ENCODE measurements at places on chromosomes 3 and 15.

- no peak for DNase-seq
These were observed 95.0 kb upstream of the GALNT15 start for GRCh38 chr3:16079519-16079918.

DNA sequence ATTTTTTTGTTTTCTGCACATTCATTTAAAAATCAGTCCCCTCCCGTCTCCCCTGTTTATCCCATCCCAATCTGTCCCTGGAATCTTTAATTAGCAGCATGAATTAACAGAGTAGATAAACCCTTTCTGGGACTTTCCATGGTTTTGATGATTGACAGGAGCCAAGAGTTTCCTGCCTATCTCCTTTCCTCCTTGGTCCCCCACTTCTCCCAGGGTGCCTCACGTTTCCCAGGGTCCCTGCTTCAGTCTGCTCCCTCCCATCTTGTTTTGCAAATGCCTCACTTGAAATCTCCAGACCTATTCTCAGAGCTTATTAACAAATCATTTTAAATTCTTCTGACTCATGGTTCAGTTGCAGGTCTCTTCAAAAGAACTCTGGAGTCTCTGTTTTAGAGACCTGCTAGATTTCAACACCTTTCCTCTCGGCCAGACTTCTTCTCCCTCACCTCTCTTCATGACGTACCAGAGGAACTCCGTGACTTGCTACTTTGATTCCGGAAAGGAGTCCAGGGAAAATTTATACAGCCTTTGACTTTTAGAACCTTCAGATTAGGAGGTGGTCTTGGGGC lies 238.5 kb downstream of the ITPR1 start:
- DNase-seq, result no peak

GRCh38 chr15:88484682-88485331 lies 17.3 kb downstream of the MRPS11 start:
- no peak for DNase-seq

DNA sequence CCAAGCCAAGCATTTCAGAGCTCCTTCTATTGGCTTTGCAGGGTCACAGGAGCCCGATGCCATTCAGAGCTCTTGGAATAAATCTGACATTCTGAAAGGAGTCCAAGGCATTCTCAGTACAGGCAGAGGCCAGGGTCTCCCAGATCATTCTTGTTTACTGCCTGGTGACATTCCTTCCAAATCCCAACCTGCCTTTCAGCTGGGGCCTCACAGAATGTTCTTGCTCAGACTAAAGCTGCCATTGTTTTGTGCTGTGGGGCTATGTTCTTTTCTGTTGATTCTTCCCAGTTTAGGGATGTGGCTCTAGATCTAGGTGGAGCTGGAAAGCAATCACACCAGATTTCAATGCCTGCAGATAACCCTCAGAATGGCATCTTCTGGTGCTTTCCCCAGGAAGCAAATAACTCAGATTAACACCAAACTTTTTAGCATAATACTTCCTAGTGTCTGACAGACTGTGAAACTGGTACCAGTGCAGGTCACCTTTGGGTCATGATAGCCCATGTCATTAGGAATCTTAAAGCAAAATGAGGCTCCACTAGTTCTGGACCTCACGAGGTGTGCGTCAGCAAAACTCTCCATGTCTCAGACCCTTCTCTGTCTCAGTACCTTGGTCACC lies 166.9 kb downstream of the CHST2 start:
- DNase-seq, result no peak

DNA sequence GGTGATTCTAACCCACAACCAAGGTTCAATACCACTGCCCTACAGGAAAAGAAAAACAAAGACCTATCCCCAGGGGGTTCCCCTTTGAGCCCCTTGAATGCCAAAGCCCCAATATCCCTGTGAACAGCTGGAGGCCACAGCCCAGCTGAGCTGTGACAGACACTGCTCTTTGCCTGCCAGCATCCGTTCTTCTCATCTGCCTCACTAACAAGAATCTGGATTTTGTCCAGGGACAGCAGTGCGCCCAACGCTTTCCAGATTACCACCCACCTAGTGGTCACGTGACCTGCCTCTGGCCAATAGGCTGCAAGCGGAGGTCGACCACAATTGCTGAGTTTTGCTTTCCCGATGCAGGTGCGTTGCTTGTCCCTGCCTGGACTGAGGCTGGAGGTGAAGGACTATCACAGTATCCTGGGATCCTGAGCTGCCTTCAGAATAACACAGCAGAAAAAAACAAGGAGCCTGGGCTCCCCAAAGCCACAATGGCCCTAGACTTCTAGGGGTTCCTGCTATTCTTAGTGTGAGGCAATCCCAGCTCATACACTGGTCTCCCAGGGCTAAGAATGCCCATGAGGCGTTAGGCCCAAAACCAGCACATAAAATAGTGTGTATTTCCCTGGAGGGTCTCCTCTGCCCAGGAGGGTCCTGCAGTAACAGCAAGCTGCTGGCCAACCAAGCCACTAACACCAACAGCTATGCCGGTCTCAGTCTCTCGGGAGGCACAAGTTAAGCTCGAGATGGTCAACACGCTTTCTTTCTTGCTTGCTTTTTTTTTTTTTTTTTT lies 13.8 kb downstream of the BDH1 start:
- no peak for DNase-seq

GRCh38 chr15:81297147-81297572 lies 26.8 kb downstream of the STARD5 start:
- DNase-seq, result no peak

DNA sequence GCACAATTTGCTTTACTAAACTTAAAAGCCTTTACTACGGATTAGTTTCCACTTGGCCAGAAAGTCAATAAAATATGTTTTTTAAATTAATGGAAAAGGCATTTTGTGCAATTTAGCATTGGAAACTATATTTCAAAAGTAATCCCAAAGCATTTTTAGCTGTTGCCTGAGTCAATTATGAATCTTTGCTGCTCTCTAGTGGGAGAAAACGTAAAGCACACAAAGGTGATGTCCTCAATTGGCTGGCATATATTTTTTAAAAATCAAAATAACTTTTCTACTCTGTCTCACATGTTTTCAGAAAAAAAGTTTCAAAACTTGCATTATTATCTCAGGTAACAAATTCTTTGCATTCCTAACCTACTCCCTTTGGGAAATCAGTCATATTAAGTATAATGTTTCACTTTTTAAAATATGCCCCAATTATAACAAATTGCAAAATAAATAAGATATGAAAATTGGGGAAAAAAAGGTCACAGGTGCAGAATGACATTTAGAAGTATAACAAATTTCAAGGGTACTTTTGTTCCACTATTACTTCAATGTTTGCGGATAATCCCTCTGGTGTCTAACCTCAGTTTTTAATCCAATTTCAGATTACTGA lies 47.2 kb upstream of the TEX55 start:
- DNase-seq, result peak; percentile 9

- peak; percentile 84 for DNase-seq
These were observed at the start of gene IMPDH2 for GRCh38 chr3:49028673-49029562. Gene IMPDH2 (minus strand): TSS chr3:49029398. CDS start chr3:49029350, 48 bp downstream.

DNA sequence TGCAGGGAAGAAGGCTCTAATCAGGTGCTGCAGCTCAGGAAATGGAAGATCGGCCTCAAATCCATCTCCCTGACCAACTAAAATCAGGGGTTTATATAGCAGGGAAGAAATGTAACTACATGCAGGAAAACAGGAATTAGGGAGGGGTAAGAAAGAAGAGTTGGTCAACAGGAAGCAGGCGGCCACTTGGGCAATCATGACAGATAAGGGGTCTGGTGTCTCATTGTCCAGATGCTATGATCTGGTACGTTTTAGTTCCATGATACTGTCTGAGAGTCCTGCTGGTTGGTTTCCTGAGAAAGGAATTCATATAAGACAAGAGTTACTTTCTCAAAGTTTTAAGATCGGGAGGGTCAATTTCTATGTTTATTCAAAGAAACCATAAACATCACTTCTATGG lies 24.2 kb downstream of the KATNBL1 start:
- no peak for DNase-seq

DNA sequence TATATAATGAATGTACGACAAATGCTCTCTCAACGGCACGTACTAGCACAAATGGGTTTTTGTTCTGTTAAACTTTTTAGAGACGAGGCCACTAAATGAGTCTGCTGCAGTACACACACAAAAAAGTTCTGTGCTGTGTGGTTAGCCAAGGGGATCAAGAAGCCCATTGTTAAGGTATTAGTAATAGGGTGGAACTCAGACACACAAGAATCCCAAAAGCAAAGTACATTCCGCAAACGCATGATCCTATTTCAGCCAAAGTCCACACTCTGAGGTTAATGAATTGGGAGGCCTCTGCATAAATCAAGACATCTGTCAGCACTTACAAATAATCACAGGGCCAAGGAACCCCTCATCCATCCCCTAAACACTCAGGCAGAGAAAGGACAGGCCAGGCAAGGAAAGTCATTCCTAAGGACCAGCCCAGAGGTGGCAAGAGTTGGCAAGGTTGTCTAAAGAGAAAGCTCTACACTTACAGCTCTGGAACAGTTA lies 12.1 kb downstream of the OSBPL10 start:
- no peak for DNase-seq

GRCh38 chr15:65208647-65209046 lies 2.6 kb downstream of the CILP start:
- DNase-seq, result no peak

- peak; percentile 34 for DNase-seq
These were observed 1.7 kb upstream of the SLC2A2 start for GRCh38 chr3:171028025-171028778.

DNA sequence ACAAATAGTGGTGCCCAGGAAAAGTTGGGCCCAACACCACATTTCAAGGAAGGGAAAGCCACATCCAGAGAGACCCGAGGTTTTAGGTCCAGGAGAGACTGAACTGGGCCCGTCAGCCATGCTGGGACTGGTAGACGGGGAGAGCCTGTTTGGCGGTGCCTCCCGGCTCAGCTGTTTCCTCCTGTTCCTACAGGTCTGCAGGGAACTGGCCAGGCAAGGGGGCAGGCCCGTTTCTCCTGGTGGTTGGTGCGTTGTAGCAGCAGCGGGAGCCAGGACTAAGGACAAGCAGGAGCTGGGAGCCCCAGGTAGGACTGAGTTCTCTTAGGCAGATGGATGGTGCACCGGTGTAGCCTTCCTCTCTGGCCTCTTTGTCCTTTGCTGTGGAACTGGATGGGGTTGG lies 3.9 kb downstream of the PRKCD start:
- DNase-seq, result no peak

DNA sequence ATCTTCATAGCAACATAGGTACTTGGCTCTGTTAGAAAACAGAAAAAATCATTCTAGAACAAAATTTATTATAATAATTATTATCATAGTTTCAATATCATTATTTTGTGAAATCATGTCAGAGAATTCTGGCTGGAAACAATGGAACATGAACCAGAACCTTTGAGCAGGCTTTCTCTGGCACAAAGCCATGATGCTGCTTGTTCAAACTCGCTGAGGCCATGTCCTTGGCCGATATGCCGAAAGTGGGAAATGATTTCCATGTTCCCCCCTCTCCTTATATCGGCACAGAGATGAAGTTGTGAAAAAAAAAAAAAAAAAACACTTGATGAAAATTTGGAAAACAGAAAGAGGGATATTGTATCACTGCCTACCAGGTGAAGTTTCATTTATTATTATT lies 49.0 kb upstream of the MRPL3 start:
- no peak for DNase-seq

DNA sequence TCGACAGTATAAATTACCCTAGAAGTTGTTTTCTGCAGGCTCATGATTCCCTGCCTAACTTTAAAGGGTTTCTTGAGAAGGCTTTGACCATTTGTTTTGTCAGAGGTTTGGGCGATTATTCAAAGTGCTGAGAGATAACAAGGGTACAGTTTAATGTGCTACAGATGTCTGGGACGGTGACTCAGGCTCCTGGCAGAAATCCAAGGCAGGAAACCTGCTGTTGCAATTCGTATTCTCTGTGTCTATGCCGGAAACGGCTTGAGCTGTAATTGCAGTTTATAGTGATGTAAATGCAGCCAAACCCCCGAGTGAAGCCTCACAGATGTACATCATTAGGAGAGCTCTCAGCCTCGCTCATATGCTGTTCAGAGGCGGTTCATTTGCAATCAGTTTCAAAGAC lies 65.6 kb downstream of the SYNPR start:
- DNase-seq, result peak; percentile 77

GRCh38 chr3:58048301-58048700 lies 40.1 kb downstream of the FLNB start:
- no peak for DNase-seq

- DNase-seq, result no peak
These were observed 612.2 kb downstream of the DIPK2A start for GRCh38 chr3:144583871-144584270.

DNA sequence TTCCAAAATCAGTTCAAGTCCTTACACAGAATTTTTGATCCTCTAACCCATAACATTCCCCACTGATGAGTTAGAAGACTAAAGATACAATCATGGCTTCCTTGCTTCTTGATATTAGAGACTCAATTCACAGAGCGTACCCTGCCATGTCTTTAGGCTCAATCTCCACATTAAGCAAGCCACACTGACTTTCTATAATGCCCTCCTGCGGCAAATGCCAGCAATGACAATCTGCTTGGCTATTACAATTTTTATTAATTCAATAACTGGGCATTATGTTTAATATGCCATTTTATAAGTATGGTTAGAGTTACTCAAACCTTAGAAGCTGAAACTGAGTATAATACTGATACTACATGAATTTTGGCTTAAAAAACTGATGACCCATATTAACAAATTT lies 479.7 kb upstream of the NR2F2 start:
- DNase-seq, result no peak

- DNase-seq, result no peak
These were observed 48.8 kb upstream of the MRPS22 start for GRCh38 chr3:139295040-139295439.

DNA sequence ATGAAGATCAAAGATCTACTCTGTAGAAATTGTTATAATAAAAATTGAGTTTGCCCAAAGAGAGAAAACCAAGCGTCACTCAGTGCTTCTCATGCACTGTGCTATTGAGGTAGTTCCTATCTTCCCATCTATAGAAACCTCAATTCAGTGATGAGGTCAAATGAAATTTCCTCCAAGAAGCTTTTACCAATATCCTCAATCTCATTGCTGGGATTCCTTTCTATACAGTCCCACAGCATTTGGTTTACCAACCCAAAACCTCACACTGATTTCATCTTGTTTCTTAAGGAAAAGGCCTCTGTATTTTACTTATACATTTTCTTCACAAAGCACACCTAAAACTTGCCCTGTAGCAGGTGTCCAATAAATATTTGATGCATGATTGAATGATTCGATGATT lies 147.2 kb downstream of the ALCAM start:
- DNase-seq, result no peak

DNA sequence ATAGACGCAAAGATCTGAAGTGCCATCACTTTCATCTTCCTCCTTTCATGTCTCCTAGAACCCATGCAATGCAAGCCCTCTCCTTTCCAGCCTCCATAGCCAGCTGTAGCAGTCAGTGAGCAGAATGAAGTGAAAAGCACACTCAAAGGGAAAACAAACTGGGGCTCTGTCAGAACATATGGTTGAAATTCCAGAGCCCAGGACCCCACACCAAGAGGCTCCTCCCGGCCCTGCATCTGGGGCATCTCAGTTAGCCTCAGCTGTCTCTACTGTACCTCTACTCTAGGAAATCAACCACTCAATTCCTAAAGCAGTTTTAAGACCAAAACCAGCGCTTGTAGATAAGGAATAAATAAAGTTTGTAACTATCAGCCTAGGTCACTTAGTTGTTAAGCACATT lies 73.8 kb upstream of the P3H2 start:
- no peak for DNase-seq

- no peak for DNase-seq
These were observed 26.8 kb upstream of the CPNE9 start for GRCh38 chr3:9676785-9677184.
